ENCODE measurements at places on chromosomes 2 and 18. TPM values are rescaled to one million over a fixed set of nuclear protein-coding genes. Genes with fewer than 3 reads are reported as not detected.

DNA sequence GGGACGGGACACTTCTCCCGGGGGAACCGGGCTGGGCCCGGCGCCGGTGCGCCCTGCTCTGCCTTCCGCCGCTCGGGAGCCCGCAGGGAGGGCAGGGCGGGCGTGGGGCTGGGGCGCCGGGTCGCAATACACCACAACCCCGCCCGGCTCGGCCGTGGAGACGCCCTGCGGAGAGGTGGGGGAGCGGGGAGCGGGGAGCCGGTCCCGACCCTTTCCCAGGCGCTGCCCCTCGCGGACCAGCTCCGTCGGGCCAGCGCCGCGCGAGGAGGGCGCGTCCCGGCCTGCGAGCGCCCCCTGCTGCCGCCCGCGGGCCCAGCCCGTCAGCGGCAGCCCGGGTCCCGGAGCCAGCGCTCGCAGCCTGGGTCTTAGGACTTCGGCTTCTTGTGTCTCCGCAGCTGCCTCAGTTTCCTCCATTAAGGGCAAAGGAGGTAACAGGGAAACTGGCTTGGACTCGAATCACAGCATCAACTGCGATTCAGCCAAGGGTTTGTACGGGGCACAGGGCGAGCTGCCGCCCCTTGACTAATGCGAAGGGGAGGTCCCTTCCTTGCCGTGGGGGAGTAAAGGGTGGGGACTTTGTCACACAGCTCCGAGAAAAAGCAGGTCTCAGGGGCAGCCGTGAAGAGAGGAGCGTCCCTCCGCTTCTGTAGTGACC lies 635 bp upstream of the ADRA2B start:
- peak; percentile 88 for DNase-seq

DNA sequence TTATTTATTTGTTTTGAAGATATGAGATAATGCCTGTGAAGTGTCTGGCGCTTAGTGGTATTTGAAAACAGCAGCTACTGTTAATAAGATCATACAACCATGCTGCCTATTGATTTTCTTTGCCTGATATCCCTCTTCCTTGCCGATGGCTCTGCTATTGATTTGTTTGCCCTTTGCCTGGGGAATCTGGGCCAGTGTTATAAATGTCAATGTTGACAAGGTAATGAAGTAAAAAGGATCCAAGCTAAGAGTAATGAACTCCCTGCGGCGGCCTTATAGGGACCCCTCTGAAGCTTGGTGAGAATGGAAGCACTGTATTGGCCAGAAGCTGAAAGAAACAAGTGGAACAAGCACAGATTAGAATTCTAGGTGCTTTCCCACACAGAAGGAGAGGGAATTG lies 854.6 kb downstream of the CNTNAP5 start:
- no peak for DNase-seq

DNA sequence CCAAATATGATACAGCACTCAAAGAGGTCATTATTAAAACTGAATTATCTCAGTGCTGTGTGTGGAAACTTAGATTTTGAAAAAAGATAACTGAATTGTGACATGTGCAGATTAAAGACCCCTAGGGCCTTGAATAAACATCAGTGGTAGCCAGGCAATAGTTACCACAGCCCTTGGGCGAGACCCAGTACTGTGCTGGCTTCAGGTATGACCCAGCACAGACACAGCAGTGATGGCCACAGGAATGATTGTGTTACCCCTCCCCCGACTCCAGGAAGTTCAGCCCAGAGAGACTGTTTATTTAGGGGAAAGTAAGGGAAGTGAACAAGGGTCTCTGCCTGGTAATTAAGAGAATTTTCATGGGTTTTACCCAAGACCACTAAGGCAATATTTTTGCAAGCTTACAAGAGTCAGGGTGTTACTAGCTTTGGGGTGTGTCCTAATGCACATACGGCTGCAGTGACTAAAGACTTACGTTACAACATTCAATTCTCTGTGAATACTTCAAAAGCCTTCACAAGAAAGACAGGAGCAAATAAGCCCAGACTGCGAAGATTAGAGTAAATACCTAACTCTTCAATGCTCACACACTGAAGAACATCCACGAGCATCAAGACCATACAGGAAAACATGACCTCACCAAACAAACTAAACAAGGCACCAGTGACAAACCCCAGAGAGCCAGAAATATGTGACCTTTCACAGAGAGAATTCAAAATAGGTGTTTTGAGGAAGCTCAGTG lies 28.2 kb upstream of the ITGAV start:
- no peak for DNase-seq

PPM1B gene
- 57.6 TPM for total RNA-seq

KDM3A gene
- total RNA-seq, result 84.9 TPM

Data from neural progenitor cell (in vitro differentiated cells).